ENCODE measurements at places on chromosomes 7 and 10.

GRCh38 chr10:124267231-124267885 is 151.4 kb downstream of the OAT start:
- DNase-seq: peak; percentile 56

- no peak for DNase-seq
These were observed at the start of gene DGKI for GRCh38 chr7:137846827-137847567. Gene DGKI (minus strand): TSS chr7:137846974.

- DNase-seq: no peak
These were observed 173.0 kb downstream of the HERPUD2 start for GRCh38 chr7:35521941-35522340.

- no peak for DNase-seq
These were observed 24.0 kb upstream of the RBM33 start for GRCh38 chr7:155620497-155620896.

DNA sequence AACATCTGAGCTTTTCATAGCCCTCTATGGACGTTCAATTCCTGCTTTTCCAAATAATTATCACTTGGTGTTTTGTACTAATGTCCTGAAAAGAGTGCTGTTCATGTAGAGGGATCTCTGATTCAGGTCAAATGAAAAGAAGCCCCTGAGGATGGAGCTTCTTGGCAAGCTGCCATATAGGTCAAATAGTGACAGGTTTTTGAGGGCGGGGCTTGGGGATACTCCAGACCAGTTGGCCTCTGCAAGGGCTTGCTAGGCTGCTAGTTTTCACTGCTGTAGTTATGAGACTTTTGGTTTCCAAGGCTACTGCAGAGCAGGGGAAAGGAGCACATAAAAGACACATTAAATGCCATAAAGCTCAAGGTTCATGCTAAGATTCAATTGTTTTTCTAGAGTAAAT is 257.2 kb upstream of the CACNA2D1 start:
- no peak for DNase-seq

- peak; percentile 95 for DNase-seq
These were observed 173.2 kb downstream of the RTKN2 start for GRCh38 chr10:62095181-62096122.

GRCh38 chr7:128697302-128697905 is 25.3 kb downstream of the GARIN1A start:
- DNase-seq: peak; percentile 72
